PC-3 (cell line): ENCODE measurements at places on chromosomes 3 and 15. TPM values are rescaled to one million over a fixed set of nuclear protein-coding genes. Genes with fewer than 3 reads are reported as not detected.

Gene IL17RD
- 3.1 and 3.7 TPM in 2 replicates for total RNA-seq

Gene RAP2B
- total RNA-seq, result 37.8 and 41.4 TPM in 2 replicates

Gene CHDH
- total RNA-seq, result 3.2 and 5.1 TPM in 2 replicates

Gene KCNMB3
- total RNA-seq, result 1.2 and 2.3 TPM in 2 replicates

Gene DNASE1L3
- total RNA-seq, result 0.36 and 0.63 TPM in 2 replicates

Gene CYP1A1
- total RNA-seq, result 2.3 and 2.5 TPM in 2 replicates

Gene CMTM6
- total RNA-seq, result 53.3 and 67.4 TPM in 2 replicates

Gene GHRL
- not detected in 2 replicates for total RNA-seq

Gene LYZL4
- not detected in 2 replicates for total RNA-seq

Gene FOXB1
- total RNA-seq, result not detected in 2 replicates

Gene SH3GL3
- total RNA-seq, result 1.7 and 3.6 TPM in 2 replicates

Gene ROPN1
- not detected in 2 replicates for total RNA-seq

Gene MESP2
- 1.1 and 1.3 TPM in 2 replicates for total RNA-seq
